Mucosa of descending colon (tissue), 3 donors: ENCODE measurements at places on chromosomes 7 and 10. TPM values are rescaled to one million over a fixed set of nuclear protein-coding genes. Genes with fewer than 3 reads are reported as not detected.

- DNase-seq = no peak
Measured at GRCh38 chr10:97891497-97892167, 42.0 kb downstream of the GOLGA7B start.

- DNase-seq = no peak
Measured at GRCh38 chr7:125934955-125935354, 1005.3 kb upstream of the POT1 start.

- DNase-seq = no peak
Measured at GRCh38 chr7:137488038-137488437, 144.5 kb upstream of the PTN start.

GRCh38 chr10:58965855-58966254 is 210.6 kb upstream of the PHYHIPL start:
- DNase-seq = no peak

GSAP gene
- total RNA-seq = 8.0 TPM

TMEM225B gene
- 1.2 TPM for total RNA-seq
